ENCODE measurements at places on chromosomes 7 and 10. TPM values are rescaled to one million over a fixed set of nuclear protein-coding genes. Genes with fewer than 3 reads are reported as not detected.

- no peak overlapping the region for H3K4me3 ChIP-seq
- no peak for DNase-seq
- H3K27me3 ChIP-seq, result peaks cover 5% of the 10 kb centered on the region
- H3K36me3 ChIP-seq, result no peaks in the 10 kb centered on the region
- no peaks in the 10 kb centered on the region for H3K4me1 ChIP-seq
These were observed 138.6 kb downstream of the ADAM22 start for GRCh38 chr7:88072715-88073055.

SPDYE6 gene
- not detected for total RNA-seq

DNA sequence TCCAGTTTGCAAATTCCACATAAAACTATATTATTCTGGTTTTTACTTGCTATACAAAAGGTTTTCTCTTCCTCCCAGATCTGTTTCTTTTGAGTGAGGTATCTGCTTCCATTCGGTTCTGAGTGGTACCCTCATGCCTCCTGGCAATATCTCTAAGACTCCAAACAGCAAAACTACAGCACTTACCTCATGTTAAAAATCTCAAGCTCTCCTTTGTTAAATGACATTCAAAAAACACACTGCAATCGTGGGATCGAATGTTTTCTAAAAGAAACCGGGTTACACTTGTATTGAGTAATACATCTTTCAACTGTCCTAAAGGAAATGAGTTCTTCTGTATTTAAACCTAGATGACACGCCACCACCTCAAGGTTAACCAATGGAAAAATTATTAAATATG lies 11.1 kb downstream of the YWHAG start:
- H3K4me1 ChIP-seq, result peaks cover 40% of the 10 kb centered on the region
- H3K27me3 ChIP-seq, result no peaks in the 10 kb centered on the region
- H3K36me3 ChIP-seq, result peaks cover 65% of the 10 kb centered on the region
- H3K27ac ChIP-seq, result peak overlapping the region; percentile 0

GRCh38 chr7:151796871-151797537 lies 79.9 kb downstream of the PRKAG2 start:
- no peak for DNase-seq
- no peaks in the 10 kb centered on the region for H3K36me3 ChIP-seq
- H3K27ac ChIP-seq, result no peak overlapping the region
- peaks cover 13% of the 10 kb centered on the region for H3K4me1 ChIP-seq

BAZ1B gene
- total RNA-seq, result 80.7 TPM

- no peak for DNase-seq
- H3K27me3 ChIP-seq, result no peaks in the 10 kb centered on the region
- H3K4me1 ChIP-seq, result no peaks in the 10 kb centered on the region
- H3K27ac ChIP-seq, result no peak overlapping the region
- no peaks in the 10 kb centered on the region for H3K36me3 ChIP-seq
- H3K4me3 ChIP-seq, result no peak overlapping the region
These were observed 45.3 kb upstream of the MALRD1 start for GRCh38 chr10:19003341-19003740.

GRCh38 chr7:36141850-36142249 lies 11.2 kb upstream of the EEPD1 start:
- no peaks in the 10 kb centered on the region for H3K4me1 ChIP-seq
- no peak for DNase-seq
- H3K27ac ChIP-seq, result no peak overlapping the region
- peaks cover 45% of the 10 kb centered on the region for H3K27me3 ChIP-seq
- H3K4me3 ChIP-seq, result no peak overlapping the region
- peaks cover 4% of the 10 kb centered on the region for H3K36me3 ChIP-seq

- H3K4me3 ChIP-seq, result no peak overlapping the region
- no peaks in the 10 kb centered on the region for H3K27me3 ChIP-seq
These were observed 8.0 kb downstream of the SUFU start for GRCh38 chr10:102511583-102512274.

DNA sequence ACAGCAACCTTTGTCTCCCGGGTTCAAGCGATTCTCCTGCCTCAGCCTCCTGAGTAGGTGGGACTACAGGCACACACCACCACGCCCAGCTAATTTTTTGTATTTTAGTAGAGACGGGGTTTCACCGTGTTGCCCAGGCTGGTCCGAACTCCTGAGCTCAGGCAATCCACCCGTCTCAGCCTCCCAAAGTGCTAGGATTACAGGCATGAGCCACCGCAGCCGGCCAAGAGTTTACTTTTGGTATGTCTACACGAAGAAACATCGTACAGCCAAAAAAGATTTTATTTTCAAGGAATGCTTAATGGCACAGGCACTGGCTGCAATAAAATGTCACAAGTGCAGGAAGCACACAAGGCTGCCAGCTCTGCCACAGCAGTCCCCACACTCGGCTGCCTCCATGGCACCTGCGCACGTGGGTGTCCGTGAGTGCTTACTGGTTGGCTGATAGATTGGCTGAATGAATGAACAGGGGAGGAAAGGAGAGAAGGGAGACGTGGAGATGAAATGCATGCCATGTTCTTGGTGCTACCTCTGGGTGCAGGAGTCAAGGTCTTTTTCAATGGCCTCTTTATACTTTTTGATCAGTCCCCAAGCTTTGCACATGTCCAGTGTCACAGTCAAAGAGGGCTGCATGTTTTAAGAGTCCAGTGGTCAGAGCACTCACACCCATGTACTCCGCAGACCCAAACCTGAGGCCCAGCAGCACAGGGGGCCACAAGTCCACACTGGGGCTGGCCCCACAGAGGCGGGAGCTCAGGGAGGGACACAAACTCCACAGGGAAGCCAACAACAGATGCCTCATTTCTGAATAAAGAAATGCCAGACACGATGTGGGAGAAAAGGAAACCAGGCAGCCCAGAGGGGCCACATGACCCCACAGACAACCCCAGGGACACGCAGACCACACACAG lies 198.2 kb downstream of the MAD1L1 start:
- H3K4me3 ChIP-seq, result no peak overlapping the region
- no peak overlapping the region for H3K27ac ChIP-seq

- H3K4me1 ChIP-seq, result no peaks in the 10 kb centered on the region
- no peak overlapping the region for H3K27ac ChIP-seq
- H3K4me3 ChIP-seq, result no peak overlapping the region
These were observed 14.2 kb downstream of the SLC29A3 start for GRCh38 chr10:71333129-71333887.

DNA sequence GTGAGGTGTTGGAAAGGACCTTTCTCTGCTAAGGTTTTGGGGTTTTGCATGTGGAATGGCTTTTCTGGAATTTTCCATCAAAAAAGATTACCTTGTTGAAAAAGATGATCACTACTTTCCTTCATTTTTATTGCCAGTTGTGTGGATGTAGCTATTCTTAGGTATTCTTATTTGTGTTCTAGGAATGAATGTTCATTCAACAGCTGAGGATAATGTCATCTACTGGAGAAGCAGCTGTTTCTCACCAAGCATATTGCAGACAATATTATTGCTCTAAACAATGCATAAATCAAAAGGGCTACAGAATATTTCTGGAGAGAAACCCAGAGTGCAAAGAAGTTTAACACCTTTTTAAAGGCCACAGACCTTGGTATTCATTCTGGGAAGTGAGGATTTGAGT lies 145.6 kb upstream of the CALCR start:
- no peaks in the 10 kb centered on the region for H3K4me1 ChIP-seq
- H3K27ac ChIP-seq, result no peak overlapping the region
- no peaks in the 10 kb centered on the region for H3K36me3 ChIP-seq
- no peak for DNase-seq
- peaks cover 44% of the 10 kb centered on the region for H3K27me3 ChIP-seq
- H3K4me3 ChIP-seq, result no peak overlapping the region

OPN4 gene
- total RNA-seq, result not detected

GRCh38 chr10:80485076-80485945 lies 31.2 kb downstream of the TSPAN14 start:
- peaks cover 25% of the 10 kb centered on the region for H3K4me1 ChIP-seq
- peaks cover 8% of the 10 kb centered on the region for H3K36me3 ChIP-seq
- no peaks in the 10 kb centered on the region for H3K27me3 ChIP-seq
- no peak overlapping the region for H3K4me3 ChIP-seq
- no peak for DNase-seq
- H3K27ac ChIP-seq, result no peak overlapping the region
